ENCODE measurements at places on chromosomes 2 and 18.

DNA sequence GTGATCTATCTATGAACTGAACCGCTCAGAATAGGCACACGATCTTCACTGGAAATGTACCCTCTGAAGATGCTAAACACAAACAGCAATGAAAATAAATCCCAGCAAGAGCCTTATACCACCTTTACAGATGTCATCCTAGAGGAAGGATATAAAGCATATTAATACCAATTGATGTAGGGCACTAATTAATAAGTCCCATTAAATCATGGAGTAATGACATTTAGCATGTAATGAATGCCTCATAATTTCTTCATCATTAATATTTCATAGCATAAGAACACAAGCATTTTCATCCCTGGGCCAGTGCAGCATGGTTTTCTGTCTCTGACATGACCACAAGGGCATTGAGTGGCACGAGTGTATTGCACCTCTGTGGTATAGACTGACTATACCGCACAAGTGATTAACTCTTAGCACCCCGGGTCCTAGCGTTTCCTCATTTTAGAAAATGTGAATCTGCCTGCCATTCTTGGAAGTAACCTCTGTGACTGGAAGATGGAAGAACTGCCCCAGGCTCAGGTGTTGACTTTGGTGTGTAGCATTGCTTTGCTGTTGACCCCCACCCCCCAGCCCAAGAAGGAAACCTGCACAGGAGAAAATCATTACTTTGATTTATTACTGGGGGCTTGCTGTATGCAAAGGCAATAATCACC lies 1.4 kb upstream of the TMEM178A start:
- DNase-seq: no peak

- no peak for DNase-seq
Observed at GRCh38 chr2:200507179-200507578, 2.7 kb downstream of the KCTD18 start.

DNA sequence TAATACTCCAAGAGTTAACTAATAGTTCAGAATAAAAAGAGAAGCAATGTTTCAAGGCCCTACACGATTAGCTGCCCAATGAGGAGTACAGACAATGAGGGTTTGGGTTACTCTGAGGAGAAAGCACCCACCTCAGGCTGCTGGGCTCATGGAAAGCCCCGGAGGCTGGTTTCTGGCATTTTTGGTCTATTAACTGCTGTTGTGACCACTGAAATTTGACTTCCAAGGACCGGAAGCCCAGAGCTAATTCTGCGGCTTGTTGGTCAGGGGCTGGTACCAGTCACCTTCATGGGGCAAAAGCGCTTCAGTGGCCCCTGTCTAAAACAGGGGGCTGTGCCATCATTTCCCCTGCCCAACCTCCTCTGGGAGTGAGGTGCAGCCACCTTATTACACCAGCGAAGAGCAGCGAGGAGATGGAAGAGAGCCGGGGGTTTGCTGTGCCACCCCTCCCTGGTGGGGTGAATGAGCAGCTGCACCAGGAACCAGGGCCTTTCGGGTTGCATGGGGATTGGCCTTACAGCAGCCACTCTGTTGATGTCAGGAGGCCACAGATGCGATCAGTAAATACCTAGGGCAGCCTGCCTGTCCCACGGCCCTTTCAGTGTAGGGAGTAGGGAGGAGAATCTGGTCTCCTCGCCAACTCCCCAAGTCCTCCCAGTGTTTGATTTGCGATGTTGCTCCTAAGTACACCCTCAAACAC lies 131.3 kb downstream of the CELF4 start:
- no peak for DNase-seq

GRCh38 chr18:63022429-63023022 lies 297.0 kb downstream of the BCL2 start:
- DNase-seq: no peak

GRCh38 chr2:233242231-233242927 lies 9.1 kb upstream of the ATG16L1 start:
- no peak for DNase-seq

- no peak for DNase-seq
Observed at GRCh38 chr2:165635532-165635931, 158.5 kb downstream of the GALNT3 start.

DNA sequence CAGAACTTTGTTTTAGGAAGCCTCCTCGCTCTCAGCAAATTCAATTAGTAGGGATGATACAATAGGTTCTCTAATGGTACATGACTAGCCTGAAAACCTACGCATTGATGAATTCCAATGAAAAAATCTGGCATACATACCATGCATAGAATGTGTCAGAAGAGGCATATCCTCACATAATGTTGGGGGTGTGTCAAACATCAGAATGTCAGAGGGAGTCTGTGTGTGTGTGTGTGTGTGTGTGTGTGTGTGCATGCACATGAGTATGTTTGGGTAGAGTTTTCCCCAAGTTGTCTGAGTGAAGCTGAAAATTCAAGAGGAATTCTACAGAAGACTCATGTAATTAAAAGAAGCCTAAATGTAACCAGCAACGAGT lies 78.5 kb downstream of the FIGN start:
- no peak for DNase-seq

DNA sequence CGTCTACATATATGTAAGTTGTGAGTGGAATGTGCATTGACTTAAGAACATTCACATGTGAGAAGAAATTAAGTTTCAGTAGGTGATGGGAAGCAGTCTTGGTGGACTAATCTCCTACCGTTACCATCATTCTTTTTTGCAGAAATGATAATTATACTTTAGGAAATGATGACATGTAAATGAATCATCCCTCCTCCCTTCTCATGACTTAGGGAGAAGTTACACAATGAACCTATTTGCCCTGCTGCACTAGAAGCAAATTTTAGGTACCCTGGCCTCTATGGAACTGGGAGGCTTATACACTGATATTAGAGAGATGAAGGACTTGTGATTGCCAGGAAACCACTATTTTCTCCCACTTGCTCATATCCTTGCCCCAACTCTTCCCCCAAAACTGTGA lies 214.2 kb downstream of the CALCRL start:
- no peak for DNase-seq

GRCh38 chr18:29378651-29379136 lies 1201.8 kb upstream of the CDH2 start:
- DNase-seq: no peak

DNA sequence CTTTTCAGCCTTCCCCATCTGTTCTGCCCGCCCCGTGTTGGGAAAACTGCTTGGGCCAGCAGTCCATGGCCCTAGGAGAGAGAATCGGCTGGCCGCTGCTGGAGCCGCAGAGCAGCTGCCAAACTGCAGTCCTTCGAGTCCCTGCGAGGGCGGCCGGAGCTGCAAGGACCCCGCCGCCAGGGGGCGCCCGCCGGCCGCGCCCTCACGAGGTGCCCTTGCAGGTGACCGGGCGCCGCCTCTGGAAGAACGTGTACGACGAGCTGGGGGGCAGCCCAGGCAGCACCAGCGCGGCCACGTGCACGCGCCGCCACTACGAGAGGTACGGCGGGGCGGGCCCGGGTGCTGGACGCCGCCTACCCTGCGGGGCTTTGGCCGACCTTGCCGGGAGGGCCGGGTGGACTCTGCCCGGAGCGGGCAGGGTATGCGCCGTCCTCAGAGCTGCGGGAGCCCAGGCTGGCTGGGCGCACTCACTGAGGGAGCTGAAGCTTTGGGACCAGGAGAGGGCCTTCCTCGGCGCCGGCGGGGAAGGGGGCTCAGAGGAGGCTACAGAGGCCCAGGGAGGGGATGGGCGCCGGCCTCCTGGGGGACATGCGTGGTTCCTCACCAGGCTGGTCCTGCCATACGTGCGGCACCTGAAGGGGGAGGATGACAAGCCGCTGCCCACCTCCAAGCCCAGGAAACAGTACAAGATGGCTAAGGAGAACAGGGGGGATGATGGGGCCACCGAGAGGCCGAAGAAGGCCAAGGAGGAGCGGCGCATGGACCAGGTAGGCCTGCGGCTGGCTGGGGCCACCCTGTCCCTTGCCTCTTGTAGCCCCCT lies 13.6 kb downstream of the ARID5A start:
- no peak for DNase-seq

GRCh38 chr2:54602736-54603322 lies 120.6 kb upstream of the EML6 start:
- DNase-seq: no peak

DNA sequence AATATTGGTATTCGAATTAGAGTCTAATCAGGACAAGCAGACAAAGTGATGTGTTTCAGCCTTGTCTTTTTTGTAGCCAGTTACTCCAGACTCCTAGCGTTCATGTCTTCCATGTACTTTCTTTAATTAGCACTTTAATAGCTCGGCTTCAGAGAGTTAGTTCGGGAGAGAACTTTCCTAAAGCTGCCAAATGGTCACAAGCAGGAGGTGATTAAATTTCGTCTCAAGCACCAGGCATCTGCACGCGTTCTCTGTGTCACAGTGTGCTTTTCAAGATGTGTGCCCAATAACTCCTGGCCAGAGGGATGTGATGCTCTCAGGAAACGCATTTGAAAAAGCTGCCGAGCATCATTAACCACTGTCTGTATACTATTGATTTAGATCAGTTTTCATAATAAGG lies 790.8 kb downstream of the SOCS6 start:
- no peak for DNase-seq

DNA sequence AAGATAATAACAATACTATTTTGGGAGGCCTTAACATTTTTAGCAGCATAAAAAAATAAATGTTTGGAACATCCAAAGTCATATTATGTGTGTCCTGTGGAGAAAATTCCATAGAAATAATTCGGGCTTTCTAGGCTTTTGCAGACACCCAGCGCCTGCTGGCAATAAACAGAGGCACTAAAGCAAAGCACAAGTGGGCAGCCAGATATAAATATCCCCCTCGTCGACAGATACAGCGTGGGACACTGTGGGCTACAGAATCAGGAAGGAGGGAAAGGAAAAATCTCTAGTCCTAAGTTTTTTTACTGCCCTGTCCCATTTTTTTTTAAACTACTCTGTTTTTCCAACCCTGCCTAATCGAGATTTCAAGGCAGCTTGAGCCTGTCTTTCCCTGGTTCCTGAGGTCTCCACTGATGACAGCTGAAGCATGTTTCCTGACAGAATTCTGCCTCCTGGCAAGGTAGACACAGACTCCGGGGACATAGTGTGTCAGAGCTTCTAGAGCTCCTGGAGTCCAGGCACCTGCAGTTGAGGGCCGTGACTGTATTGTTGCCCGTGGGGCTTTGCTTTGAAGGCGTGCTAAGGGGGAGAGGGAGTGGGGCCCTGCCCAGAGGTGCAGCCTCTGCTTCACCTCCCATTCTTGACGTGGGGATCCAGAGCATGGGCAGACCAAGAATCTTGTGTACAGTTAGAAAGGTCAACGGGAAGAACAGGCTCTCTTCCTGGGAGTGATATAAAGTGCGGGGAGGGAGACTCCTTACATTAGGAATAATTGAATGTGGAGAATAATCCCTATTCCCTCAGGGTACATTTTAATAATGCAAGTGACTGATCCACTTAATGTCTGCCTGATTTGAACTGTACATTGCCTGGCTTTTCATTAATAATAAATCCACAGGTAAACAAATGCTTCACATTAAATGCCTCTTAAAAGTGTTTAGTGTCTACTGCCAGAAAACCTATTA lies 232.3 kb downstream of the DCC start:
- no peak for DNase-seq

DNA sequence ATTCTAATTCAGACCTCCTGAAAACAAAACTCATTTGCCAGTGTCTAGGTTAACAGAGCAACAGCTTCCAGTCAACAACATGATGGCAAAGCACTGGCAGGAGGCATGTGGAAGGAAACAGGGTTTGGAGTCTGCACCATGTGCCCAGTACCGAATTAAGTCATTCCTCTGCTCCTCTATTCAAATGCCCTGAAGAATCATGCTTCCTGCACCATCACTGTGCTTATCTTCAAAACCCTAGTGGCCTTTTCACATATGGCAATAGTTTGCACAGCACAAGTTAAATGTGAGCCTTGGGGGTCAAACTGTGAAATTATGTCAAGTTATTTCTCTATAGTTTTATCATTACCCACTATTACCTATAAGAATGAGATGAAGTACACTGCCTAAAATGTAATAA lies 75.4 kb upstream of the GRB14 start:
- DNase-seq: no peak

DNA sequence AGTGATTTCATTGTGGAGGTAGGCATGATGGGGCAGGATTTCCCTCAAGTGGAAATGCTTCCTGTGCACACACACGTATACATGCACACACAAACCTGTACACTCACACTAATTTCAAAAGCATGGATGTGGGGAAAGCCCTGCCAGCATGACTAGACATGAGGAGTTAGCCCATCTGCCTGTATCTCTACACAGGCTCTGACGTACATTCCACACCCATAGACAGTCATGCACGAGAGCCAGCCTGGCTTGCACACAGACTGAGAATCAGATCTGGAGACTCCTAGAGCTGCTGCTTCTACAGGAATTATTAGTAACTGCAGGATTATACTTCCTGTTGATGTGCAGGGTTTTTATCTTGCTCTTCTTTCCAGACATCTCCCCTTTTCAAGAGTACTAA lies 27.3 kb upstream of the NFU1 start:
- DNase-seq: no peak

DNA sequence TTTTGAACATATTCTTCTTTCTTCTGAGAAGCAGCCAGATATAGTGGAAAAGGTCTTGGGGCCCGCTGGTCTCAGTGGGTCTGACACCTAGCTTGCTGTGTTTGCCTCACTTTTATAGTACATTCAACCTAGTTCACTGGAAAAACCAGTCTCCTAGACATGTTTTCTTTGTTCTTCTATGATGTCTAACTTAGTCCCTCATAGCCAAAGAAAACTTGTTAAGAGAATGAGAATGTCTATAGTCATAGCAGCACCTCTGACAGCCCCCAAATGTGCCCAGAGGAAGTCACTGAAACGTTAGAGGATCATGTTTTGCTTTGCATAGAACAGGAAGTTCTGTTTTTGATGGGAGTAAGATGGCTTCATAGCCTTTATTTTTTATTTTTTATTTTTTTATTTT lies 40.3 kb downstream of the TNFRSF11A start:
- DNase-seq: no peak

DNA sequence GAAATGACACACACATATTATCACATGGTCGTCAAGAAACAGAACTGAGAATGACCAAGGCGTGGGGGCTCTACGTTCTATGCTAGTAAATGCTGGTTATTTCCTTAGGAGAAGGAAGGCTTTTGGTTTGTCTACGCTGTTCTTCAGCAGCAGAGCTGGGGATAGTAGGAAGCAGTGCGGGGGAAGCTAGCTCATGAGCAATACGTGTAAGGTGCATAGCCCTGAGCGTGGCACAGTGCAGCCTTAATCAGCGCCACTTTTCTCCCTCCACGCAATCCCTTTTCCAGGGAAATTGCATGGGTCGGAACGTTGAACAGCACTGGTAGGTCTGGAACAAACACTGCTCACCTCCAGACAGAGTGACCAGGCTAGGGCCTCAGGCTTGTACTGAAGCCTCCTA lies 199.6 kb upstream of the FBXO11 start:
- DNase-seq: no peak

- no peak for DNase-seq
Observed at GRCh38 chr2:141770530-141770929, 360.3 kb downstream of the LRP1B start.

- DNase-seq: no peak
Observed at GRCh38 chr2:239723486-239724193, 301.5 kb downstream of the NDUFA10 start.

All from CD4-positive, alpha-beta T cell treated with Interleukin-4 for 1 hour (primary cell).